ENCODE measurements at places on chromosomes 7 and 10.

DNA sequence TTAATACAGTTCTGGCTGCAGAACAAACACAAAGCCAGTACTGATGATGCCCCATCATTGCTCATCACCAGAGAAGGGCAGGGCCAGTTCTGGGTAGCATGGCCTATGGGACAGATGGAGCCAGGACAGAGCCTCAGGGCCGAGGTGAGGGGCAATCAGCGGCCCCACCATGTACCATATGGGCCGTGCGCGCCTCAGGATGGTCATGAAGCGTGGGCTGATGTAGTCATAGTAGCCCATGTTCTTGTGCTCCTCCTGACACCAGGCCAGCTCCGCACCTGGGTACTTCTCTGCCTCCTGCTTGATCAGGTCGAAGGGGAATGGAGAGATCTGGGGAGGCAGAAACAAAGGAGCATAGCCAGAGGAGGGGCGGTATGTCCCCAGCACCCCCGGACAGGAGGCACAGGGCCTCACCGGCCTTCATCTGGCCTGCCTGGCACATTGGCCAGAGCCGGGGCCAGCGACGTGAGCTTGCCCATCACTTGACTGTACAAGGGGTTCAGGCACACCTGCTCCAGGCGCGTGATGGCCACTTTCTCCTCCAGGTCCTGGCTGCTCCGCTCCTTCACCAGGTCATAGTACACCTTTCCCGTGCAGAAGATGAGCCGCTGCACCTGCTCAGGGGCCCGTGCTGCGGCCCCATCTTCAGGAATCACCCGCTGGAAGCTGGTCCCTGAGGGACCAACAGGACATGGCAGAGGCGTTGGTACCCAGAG is 26.1 kb downstream of the OGDHL start:
- no peak for DNase-seq

DNA sequence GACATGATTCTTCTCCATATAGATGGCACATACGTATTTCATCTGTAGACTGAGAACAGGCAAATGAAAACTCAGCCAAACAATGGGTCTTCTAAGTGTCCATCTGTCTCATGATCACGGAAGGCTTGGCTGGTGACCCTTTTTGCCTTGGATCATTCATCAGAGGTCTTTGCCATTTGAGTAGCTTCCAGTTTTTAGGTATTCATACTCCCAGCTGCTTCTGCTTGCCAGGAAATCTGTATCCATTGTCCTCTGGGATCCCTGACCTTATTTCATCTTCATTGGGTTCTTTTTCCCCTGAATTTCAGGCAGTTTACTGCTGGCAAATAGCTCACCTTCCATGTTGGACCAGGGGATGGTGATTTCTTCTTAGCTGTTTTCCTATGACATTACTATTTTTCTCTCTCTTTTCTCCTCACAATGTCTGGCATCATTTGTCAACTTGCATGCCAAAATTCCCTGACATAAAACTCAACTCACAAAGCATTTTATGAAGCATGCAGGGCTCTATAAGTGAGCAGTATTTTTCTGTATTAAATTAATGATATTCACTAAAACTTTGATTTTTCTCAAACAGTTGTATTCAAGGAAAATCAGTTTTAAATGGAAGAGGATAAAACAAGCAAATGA is 241.2 kb downstream of the DNAJB9 start:
- no peak for DNase-seq

DNA sequence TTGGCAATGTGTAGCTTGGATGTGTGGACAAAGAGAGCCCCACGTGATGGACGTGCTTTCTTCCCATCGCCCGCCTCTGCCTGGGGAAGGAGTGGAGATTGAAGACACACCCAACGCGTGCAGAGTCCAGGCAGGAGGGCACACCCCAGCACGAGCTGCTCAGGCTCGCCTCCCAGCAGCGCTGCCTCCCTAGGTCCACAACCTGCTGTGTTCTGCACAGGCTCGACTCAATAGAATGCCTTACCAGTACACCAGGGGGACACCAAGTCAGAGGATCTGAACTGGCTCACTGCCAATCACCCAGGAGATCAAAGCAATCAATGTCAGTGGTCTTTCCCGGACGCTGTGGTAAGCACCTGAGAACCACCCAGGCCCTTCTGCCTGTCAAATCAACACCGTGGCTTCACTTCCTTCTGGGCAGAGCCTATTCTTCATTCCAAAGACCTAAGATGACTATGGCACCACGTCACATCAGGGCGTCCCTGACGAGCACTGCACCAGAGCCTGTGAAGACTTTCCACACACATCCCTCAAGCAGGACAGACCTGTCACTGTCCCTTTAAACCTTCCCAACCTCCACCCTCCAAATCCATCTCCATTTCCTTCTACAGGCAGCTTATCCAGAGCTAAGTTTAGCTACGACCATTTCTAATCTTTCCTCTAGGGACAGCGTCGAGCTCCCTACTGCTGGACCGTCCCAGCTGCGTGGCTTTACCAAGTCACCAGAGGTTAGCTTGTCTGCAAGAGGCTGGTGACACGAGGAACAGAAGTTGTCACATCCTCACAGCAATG is 72.3 kb downstream of the AMZ1 start:
- peak; percentile 28 for DNase-seq

- DNase-seq = no peak
Observed at GRCh38 chr10:7435674-7436073, 24.8 kb upstream of the SFMBT2 start.

DNA sequence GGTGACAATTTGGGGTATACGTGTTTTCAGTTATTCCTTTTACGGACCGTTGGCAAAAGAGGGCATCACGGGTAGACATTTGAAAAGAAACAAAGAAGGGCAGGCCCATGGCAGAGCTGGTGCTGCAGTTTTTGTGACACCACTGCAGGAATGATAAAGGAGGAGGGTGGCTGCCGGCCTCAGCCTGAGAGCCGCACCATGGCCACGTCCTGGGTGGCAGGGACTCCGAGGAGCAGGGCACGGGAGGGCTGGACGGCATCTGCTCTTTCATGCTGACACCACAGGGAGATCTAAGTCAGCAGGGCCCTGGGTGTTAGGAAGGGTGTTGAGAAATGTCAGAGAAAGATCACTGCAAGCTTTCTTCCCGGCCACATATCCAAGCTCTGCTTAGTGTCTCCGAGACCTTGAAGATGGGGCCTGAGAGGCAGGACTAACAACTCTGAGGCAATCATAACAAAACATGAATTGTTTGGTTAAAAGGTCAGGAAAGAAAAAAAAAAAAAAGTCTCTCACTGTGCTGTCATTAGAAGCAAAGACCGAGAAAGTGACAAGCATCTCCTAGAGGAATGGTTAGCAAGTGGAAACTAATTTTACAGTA is 36.6 kb downstream of the INSYN2A start:
- DNase-seq = no peak

GRCh38 chr7:116455009-116455408 is 44.5 kb upstream of the CAV2 start:
- no peak for DNase-seq

GRCh38 chr10:52706332-52707070 is 66.1 kb downstream of the MBL2 start:
- no peak for DNase-seq

DNA sequence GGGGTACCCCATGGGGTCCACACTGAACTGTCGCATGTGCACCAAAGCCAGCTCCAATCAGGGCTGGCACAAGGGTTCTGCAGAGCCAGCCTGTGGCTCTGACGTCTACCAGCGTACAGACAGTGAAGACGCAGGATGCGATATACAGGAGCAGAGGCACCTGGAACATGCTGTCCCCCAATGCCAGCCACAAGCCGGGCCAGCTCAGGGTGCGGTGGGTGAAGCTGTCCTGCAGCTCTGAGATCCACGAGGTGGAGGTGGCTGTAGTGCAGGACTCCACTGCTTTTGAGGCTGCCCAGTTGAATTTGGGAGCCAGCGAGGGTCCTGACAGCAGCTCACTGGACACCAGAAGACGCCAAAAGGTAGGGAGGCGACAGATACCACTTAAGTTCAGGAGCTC is 111.3 kb upstream of the PDSS1 start:
- DNase-seq = no peak

GRCh38 chr10:63843107-63843506 is 321.9 kb downstream of the REEP3 start:
- DNase-seq = no peak

- peak; percentile 14 for DNase-seq
Observed at GRCh38 chr7:27784399-27785053, 44.6 kb downstream of the TAX1BP1 start.

GRCh38 chr10:126049759-126050700 is 153.7 kb downstream of the FANK1 start:
- no peak for DNase-seq

GRCh38 chr10:125125951-125126735 is 34.2 kb downstream of the CTBP2 start:
- no peak for DNase-seq

Measured in neural crest cell (in vitro differentiated cells).